ENCODE measurements at places on chromosomes 12 and 14.

- no peak for DNase-seq
Observed at GRCh38 chr14:101367421-101368261, 193.7 kb upstream of the DIO3 start.

DNA sequence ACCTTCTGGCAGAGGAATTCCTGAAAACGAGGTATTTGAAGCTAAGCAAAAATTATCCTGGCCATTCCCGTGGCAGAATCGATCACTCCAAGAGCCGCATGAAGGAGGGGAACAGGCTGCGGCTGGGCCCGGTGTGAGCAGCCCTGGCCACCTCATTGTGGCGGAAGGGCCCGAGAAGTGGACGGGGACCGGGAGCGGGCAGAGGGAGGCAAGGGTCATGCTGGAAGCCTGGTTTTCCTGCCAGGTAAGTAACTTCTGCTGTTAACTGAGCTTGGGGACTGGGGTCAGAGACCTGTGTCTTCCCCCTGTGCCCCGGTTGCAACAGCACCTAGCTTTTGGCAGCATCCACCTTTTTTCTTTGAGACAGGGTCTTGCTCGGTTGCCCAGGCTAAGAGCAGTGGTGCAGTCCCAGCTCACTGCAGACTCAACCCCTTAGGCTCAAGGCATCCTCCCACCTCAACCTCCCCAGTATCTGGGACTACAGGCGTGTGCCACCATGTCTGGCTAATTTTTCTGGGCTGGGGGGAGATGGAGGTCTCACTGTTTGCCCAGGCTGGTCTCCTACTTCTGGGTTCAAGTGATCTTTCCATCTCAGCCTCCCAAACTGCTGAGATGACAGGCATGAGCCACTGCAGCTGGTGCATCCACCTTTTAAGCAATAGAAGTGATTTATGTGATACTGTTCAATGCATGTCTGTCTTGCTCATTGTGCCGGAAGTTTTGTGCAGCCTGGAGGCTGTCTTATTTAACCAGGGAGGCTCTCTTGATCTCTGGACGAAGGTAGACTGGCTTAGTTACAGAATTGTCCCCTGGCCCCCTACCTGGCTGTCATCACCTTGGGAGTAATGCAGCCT lies 174.0 kb upstream of the MYL2 start:
- DNase-seq, result no peak

GRCh38 chr12:104956870-104957718 lies 996 bp downstream of the SLC41A2 start:
- DNase-seq, result peak; percentile 52

- no peak for DNase-seq
Observed at GRCh38 chr12:89960011-89960507, 251.4 kb upstream of the ATP2B1 start.
